ENCODE measurements at places on chromosomes 4 and X. TPM values are rescaled to one million over a fixed set of nuclear protein-coding genes. Genes with fewer than 3 reads are reported as not detected.

The EFNB1 gene
- total RNA-seq: 4.1 TPM

The LPAR4 gene
- total RNA-seq: not detected

The RS1 gene
- total RNA-seq: not detected

The MAGEB17 gene
- total RNA-seq: not detected

The ADH5 gene
- total RNA-seq: 96.4 TPM

- ATAC-seq: peak; percentile 79
Observed at GRCh38 chrX:72349190-72349589, 43.5 kb upstream of the CITED1 start.

GRCh38 chr4:152778656-152779512 is 646 bp downstream of the TIGD4 start:
- ATAC-seq: no peak

DNA sequence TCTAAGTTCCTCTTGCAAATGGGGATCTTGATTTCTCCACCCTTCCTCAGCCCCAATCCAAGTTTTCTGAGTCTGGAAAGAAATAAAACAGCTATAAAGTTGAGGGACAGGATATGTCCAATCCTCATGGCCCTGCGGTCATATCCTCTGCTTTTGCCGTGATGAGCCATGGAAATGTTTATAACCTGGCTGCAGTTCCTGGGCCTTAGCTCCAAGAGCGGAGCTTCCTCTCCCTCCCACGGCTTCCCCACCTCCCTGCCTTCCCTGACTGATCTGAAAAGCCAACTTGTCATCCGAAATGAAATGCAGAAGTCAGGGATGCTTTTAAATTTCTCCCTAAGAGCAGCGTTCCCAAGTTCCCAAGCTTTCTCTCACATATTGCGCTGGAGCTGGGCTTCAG is 221.5 kb upstream of the SFRP2 start:
- no peak for ATAC-seq

GRCh38 chrX:124328765-124329164 is 3.7 kb upstream of the TEX13D start:
- no peak for ATAC-seq

DNA sequence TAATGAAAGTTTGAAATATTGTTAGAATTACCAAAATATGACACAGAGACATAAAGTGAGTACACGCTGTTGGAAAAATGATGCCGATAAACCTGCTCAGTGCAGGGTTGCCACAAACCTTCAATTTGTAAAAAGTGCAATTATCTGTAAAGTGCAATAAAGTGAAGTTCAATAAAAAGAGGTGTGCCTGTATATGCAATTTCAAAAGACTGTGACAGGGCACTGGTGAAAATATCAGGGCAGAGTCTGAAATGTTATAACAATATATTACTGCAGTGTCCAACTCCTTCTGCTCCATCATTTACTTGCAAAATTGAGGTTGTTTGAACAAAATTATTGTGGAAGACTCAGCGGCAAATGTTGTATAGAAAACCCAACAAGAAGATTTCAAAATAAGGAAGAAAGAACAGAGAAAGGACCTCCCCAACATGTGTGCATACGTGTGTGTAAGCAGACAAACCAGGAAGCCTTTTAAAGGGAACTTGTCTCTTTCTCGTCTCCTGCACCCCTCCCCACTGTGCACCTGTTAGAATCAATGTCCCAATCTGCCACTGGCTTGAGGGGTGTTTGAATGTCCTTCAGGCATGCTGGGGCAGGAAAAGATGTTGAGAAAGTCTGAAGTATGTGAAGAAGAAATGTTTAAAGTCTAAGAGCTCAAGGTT is 96.2 kb downstream of the MAOB start:
- ATAC-seq: no peak

GRCh38 chr4:166144607-166145006 is 271.6 kb downstream of the TLL1 start:
- ATAC-seq: no peak

DNA sequence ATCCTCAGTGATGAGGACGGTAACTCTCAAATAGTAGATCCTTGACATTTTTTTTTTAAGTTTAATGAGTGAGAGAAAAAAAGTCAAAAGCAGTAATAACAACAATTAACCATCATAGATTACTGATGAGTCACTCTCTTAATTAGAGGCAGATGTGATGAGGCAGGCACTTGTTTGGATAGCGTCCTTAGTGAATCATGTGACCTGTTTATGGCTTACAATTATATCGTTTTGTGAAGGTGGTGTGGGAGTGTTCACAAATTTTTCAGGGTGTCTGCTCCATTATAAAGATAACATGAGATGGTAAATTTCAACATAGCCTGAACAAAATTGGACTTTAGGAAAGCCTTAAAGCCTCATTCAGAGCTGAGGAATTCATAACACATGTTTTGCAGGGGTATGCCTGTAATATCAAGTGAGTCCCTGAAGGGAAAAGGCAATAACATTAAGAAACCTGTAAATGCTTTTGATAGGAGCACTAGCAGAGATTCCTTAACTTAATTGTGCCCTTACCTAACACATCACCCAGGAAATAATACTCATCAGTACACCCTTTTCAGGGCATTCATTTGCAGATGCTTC is 51.9 kb upstream of the XIAP start:
- ATAC-seq: no peak

GRCh38 chrX:6985537-6985936 is 162.0 kb upstream of the STS start:
- ATAC-seq: no peak

- ATAC-seq: peak; percentile 88
Observed at GRCh38 chrX:65723706-65724105, 56.3 kb downstream of the MSN start.

DNA sequence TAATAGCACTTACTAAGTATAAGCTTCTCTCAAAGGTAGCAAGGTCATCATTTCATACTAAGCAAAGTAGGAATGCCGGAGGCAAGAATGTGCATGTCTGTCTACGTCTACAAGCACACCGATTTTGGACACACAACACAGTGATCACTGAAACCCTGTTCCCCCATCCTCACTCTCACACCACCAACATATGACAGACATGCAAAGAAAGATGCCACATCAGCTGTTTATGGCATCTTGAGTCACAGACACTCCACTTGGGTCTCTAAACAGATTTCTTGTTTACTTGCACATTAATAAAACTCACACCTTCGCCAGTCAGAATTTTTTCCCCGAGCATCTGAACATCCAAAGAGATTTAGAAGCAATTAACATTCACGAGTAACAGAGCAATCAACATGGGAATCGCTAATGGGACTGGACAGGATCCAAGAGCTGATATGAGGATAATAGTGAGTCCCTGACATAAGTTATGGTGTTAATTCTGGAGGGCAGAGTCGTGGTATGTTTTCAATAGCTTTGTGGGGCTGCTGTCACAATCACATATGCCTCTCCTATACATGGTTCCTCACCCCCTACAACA is 324.1 kb downstream of the DHX15 start:
- ATAC-seq: no peak

DNA sequence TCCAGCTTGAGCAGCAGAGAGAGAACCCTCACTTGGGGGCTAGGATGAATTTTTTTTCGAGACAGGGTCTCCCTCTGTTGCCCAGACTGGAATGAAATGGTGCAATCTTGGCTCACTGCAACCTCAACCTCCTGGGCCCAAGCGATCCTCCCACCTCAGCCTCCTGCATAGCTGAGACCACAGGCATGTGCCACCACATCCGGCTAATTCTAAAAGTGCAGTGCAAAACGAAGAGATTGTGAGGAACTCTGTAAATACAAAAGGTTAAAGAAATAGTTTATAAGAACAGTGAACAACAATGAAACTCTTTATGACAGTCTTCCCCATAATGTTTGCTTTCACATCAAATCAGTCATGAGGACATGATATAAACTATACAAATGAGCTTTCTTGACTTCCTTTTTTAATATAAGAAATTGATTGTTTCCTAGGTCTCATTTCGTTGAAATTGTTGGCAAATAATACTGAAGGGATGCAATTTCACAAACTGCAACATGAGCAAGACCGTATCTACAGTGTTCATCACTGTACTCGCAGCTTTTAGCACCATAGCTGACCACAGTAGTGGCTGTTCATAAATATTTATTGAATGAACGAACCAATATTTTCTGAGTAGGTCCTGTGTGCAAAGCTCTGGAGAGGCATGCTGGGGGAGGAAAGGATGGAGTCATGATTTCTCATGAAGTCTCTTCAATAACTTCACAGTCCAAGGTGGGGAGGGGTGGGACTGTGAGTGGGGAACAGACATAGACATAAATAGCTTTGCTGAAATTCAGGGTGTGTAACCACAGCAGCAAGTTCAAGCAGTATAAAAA is 116.1 kb downstream of the SHROOM3 start:
- ATAC-seq: no peak

DNA sequence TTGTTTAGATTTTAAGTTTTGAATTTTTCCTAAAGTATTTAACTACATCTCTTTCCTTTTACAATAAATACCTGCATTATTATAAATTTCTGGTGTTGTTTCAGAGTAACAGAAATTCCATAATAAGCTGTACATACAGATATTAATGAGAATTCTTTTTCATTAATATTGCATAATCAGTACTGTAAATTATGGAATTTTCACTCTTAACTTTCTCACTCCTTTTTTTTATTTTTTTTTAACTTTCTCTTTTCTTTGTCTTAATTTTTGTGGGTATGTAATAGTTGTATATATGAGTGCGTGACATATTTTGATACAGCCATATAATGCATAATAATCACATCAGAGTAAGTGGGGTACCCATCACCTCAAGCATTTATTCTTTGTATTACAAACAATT is 110.5 kb downstream of the KLHL8 start:
- no peak for ATAC-seq

DNA sequence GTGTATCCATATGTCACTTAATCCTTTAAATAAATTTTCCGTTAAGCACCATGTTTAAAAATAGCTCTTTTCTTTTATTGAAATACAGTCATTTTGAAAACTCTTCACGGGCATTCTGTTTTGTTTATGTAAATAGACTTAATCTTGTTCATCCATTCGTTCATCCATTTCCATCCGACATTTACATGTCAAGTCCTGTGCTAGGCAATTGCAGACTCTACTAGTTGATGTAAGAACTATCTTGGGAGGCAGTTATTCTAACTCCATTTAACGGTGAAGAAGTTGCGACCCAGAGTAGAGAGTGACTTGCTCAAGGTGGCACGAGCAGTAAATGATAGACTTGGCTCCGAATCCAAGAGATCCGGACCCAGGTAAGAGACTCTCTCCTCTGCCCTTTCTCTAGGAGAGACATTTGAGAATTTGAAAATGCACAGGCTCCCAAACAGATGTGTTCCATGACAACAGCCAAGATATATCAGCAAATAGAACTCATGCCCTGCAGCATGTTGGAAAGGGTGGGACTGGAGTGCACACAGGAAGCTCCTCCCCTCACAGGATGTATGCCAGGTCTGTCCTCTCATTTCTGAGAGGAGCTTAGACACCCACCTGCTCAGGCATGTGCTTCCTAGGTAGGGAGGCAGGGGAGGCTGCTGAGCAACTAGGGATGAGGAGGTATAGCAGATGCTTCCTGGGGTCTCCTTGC is 64.5 kb downstream of the DRD5 start:
- no peak for ATAC-seq

DNA sequence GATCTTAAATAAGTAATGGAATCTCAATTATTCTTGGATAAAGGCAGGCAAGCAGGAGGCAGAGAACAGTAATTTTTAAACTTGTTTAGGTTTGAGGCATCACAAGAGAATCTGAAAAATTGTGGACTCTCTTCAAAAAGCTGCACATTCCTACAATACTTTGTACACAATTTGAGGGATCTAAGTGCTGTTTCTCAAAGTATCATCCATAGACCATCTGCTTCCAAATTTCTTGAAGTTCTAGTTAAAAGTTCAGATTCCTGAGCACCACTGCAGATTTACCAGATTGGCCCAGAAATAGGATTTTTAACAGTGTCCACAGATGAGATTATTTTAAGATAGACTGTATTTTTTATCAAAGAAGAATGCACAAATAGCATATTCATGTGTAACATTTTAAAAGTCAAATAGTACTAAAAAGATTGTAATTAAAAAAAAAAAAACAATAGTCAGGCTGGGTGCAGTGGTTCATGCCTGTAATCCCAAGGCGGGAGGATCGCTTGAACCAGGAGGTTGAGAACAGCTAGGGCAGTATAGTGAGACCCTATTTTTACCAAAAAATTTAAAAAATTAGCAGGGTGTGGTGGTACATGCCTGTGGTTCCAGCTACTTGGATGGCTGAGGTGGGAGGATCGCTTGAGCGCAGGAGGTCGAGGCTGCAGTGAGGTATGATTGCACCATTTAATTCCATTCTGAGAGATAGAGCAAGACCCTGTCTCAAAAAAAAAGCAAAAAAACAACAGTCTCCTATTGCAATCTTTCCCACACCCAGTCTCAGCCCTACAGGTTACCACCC is 14.2 kb upstream of the FNIP2 start:
- ATAC-seq: no peak

DNA sequence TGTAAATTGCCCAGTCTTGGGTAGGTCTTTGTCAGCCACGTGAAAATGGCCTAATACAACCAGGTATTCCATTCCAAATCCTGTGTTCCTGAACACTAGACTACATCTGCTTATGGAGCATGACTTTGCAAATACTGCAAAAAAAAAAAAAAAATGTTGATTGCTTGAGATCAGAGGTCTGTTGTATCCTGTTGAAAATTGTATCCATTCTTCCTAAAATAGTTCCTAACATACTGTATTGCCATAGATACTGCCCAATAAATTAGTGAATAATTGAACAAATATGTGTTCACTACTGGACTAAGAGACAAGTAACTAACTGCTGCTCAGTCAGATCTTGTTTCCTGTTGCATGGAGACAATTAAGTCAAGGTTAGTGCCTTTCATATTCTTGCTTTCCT is 164.3 kb upstream of the PABPC4L start:
- ATAC-seq: no peak

All from activated T-helper 17 cell treated with anti-CD3 and anti-CD28 coated beads, Interleukin-2, amount 50 U/mL, for 72 hours (primary cell).